ENCODE measurements at places on chromosomes 12 and 14.

GRCh38 chr12:6647083-6647604 lies at the start of gene ACRBP:
TSS of gene ACRBP (minus strand) at chr12:6647432. CDS start at chr12:6647366, 66 bp downstream.
- DNase-seq: no peak

- no peak for DNase-seq
Measured at GRCh38 chr14:56247495-56248200, 129.4 kb downstream of the PELI2 start.

DNA sequence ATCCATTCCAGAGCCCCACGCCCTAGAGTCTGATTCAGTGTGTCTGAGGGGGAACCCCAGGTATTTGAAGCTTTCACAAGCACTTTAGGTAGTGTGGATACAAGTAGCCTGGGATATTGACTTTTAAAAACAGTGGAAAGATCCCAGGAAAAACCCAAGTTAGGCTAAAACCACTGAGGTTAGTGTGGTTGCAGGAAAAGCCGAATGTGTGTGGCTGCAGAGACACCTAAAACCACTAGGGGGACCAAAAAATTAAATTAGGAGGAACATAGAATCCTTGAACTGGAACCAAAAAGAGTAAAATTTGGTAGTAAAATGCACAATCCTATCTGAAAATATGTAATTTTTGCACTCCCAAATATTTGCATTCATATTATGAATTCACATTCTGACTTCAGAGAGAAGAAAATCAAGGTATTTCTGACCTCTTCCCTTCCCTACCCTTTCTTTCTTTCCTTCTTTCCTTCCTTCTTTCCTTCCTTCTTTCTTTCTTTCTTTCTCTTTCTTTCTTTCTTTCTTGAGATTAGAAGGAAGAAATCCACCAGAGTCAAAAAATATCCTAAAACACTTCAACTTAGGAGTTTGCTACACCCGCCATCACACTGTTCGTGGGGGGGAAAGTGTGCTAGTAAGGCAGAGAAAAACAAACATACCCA lies 37.8 kb downstream of the SLCO1A2 start:
- no peak for DNase-seq

- no peak for DNase-seq
Measured at GRCh38 chr14:99872786-99873440, 79.7 kb downstream of the EML1 start.

GRCh38 chr14:69475194-69475818 lies 9.2 kb upstream of the PLEKHD1 start:
- DNase-seq: no peak

DNA sequence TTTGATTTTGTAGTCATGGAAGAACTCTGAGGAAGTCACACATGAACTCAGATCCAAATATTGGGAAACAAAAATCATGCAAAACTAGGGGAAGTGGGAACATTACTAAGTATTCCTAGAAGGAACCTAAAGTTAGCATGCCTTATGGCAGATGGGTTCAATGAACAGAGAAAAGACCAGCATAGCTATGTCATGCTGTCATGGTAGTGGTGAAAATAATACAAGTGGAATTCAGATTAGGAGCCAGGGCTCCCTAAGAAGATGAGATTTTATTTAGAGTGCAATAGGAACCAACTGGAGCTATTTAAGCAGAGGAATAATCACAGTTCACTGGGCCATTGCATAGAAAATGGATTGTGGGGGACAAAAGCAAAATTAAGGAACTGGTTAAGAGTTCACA lies 134.0 kb downstream of the DIO2 start:
- DNase-seq: no peak

DNA sequence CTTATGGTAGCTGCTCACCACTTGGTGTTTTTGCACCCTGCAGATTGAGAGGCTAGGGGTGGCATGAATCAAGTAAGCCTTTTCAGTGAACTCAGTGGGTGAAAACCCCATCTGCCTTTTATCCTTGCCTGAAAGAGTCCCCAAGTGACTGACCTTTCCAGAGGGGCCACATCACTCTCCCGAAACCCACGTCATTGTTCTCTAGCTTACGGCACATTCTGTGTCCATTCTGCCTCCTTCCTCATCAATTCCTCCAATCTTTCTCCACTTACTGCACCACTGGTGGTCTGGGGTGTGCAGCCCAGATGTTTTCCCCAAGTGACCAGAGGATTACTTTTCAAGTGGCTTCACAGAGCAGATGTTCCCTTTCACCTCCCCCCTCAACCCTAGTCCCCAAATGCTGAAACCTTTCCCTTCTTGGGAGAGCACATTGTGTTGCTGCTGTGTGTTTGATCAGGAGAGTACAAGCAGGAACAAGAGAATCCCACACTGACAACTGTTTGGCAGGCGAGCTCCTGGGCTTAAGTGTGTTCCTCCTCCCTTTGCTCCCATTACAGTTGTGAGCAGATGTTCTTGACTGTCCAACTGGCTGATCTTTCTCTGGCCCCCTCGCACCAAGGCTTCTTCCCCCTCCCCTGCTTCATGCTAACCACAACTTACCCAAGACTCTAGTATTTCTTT lies 138.0 kb upstream of the IGF1 start:
- DNase-seq: no peak

DNA sequence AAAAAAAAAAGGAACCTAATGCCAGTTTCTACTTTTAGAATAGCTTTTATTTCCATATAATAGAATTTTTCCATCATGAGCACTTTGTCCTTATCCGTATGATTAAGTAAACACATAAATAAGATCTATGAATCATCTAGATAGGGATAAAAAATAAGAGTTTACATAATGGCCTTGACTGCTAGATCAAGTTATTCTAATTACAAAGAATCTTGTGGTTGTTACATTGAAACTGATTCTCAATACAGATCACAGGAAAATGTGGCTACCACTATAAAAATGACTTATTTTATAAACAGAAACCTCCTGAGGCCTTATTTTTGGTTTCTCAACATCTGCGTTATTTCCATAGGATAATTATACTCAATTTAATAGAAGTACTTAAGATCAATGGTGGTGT lies 34.4 kb upstream of the NDUFA12 start:
- no peak for DNase-seq

DNA sequence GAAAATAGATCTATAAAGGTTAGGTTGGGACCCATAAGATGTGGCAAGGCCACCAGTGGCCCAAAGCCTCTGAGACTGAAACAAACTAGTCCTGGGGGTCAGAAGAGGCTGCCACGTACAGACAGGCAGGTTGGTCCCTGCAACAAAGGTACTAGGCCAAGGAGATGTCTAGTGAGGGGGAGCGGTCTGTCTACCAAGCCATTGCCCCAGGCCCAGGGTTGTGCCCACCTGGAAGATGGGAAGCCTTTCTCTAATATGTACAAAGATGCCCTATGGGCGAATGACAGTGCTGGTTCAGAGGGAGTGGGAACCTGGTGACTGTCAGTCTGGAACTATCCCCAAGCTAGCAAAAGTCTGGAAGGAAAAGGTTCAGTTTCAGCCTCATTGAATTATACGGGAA lies 233.2 kb downstream of the RBM19 start:
- no peak for DNase-seq

Data from stimulated activated CD8-positive, alpha-beta memory T cell treated with anti-CD3 and anti-CD28 coated beads, Interleukin-4, amount 100 ng/mL, for 1 hour (primary cell).